ENCODE measurements at places on chromosomes 1 and 21. TPM values are rescaled to one million over a fixed set of nuclear protein-coding genes. Genes with fewer than 3 reads are reported as not detected.

Gene FLG2
- total RNA-seq, result 0.06 TPM

Gene KRTAP7-1
- not detected for total RNA-seq

Gene OR6P1
- not detected for total RNA-seq

Gene MROH9
- not detected for total RNA-seq

Gene FCRL6
- total RNA-seq, result not detected

Gene LCE1A
- not detected for total RNA-seq
